ENCODE measurements at places on chromosomes 6 and 20.

GRCh38 chr6:11414176-11414963 is 123.2 kb upstream of the TMEM170B start:
- DNase-seq: no peak

GRCh38 chr6:154592199-154592860 is 81.8 kb upstream of the CNKSR3 start:
- no peak for DNase-seq

DNA sequence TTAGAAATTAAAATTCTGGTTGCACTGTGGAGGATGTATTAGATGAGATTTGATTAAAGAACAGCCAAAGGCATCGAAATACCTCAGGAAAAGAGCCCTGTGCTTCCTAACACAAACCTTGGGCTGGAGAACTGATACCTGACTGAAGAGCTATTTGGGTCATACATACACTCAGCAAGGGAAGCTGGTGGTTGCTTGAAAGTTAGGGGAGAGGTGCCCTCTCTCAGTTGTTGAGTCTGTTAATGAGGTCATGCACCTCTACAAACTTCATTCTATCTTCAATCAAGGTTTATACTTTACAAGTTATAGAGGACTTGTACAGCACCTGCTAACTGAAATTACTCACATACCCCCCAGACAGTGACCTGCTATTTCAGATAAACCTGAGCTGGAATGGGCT is 25.5 kb downstream of the FAM184A start:
- DNase-seq: no peak

DNA sequence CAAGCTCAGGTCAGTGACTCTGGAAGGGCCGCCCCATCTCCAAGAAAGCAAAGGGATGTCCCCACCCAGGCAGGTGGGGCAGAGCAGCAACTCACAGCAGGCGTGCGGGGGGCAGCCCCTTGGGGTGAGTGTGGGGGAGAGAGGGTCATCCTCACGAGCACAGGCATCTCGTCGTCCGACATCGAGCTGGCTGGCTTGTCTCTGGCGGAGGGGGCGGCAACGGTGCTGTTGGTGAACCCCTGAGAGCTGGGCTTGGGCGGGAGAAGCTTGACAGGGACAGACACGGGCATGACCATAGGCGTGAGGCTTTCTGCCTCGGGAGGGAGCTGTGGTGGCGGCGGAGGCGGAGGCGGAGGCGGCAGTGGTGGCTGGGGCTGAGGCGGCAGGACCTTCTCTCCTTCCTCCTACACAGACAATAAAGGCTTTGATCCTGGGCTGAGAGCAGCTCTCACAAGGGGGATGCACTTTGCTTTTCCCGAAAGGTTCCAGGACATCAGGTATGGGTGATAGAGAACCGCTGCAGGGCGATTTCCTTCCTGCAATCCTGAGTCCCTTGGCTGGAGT is 45.6 kb upstream of the MRPS10 start:
- no peak for DNase-seq

- no peak for DNase-seq
Measured at GRCh38 chr6:11756292-11756691, 22.3 kb downstream of the ADTRP start.

Measured in stimulated activated CD4-positive, alpha-beta T cell treated with anti-CD3 and anti-CD28 coated beads, Interleukin-15, amount 100 ng/mL, for 1 hour (primary cell).